ENCODE measurements at places on chromosomes 3 and 15. TPM values are rescaled to one million over a fixed set of nuclear protein-coding genes. Genes with fewer than 3 reads are reported as not detected.

GRCh38 chr3:54877730-54878129, 50.1 kb downstream of the LRTM1 start:
- H3K27ac ChIP-seq, result no peak overlapping the region
- H3K4me3 ChIP-seq, result no peak overlapping the region
- H3K36me3 ChIP-seq, result no peaks in the 10 kb centered on the region
- H3K4me1 ChIP-seq, result no peaks in the 10 kb centered on the region
- H3K27me3 ChIP-seq, result no peaks in the 10 kb centered on the region

DNA sequence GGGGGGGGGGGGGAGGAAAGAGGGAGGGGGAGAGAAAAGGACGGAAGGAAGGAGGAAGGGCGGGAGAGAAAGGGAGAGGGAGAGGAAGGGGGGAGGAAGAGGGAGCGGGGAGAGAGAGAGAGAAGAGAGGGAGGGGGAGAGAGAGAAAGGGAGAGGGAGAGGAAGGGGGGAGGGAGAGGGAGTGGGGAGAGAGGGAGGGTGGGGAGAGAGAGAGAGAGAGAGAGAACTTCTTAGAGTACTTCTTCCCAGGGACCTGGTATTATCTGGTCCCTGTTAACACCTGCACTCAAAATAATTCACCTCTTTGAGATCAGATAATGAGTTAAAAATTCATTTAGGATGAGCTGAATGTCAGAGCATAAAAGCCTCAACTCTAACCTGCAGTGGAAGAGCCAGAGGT, 1.1 kb downstream of the SEC13 start:
- H3K4me3 ChIP-seq, result peak overlapping the region; percentile 100
- H3K36me3 ChIP-seq, result peaks cover 36% of the 10 kb centered on the region
- H3K4me1 ChIP-seq, result peaks cover 19% of the 10 kb centered on the region
- no peak overlapping the region for H3K27ac ChIP-seq
- no peaks in the 10 kb centered on the region for H3K27me3 ChIP-seq

DNA sequence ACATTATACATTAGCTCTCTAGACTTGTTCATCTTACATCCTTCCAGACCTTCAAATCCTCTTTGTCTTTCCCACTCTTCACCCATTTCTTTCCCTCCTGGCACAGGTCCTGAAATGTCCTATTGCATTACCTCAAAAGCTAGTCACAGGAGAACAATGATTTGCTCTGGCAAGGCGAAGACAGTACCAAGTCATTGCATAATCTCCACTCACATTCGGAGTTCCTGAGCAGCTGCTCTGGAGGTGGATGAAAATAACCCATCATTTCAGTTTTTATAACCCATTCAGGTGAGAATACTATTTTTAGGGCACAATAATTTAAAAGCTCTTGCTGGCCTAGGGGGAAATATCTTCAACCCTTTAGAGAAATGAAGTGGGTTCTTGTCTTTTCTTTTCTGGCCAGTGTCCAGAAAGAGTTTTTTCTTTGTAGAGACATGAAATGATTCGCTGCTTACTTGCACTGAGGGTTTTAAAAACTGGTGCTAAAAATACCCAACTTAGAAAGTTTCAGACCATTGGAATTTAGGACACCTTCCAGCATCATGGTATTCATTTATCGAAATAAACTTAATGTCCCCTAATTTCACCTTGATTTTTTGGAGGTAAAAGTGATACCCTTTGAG, 23.4 kb upstream of the DYNC1LI1 start:
- no peaks in the 10 kb centered on the region for H3K4me1 ChIP-seq
- no peak overlapping the region for H3K27ac ChIP-seq
- no peak overlapping the region for H3K4me3 ChIP-seq
- no peaks in the 10 kb centered on the region for H3K27me3 ChIP-seq
- no peaks in the 10 kb centered on the region for H3K36me3 ChIP-seq

DNA sequence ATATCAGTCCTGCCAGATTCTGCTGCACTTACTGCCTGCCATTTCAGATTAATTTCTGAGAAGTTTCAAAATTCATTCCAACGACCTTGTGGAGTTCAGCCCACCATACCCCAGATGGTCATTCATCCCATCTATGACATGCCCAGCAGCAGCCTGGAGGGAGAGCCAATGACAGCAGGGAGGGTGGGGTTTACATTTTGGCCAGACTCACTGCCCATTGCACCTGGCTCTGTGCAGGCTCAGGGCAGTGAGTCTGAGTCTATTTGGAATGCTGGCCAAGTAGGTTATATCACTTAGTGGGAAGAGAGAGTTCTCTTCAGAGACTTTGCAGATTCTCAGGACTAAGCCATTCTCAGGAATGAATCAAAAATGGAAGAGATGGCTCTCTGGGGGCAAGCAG, 21.5 kb downstream of the SRPRB start:
- DNase-seq, result no peak
- H3K4me1 ChIP-seq, result peaks cover 17% of the 10 kb centered on the region

DNA sequence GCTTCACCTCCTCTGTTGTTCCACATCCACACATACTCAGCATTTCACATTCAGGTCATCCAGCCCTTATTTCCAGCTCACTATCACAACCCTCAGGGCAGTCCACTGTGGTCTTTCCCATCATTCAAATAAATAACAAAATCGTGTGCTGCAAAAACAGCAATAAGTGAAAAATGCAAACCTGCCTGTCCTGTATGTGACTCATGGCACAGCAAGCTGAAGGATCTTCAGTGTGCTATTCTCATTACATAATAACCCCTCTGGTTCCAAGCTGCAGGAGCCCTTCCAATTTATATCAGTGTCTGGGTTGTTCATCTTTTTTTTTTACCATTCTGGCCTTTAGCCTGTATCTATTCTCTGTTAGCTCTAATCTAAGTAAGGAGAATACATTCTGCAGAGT, 185.3 kb upstream of the UBE2E2 start:
- H3K4me1 ChIP-seq, result no peaks in the 10 kb centered on the region
- DNase-seq, result no peak
- H3K27ac ChIP-seq, result no peak overlapping the region
- no peak overlapping the region for H3K4me3 ChIP-seq

- H3K4me3 ChIP-seq, result no peak overlapping the region
- no peaks in the 10 kb centered on the region for H3K36me3 ChIP-seq
- no peaks in the 10 kb centered on the region for H3K27me3 ChIP-seq
- no peak overlapping the region for H3K27ac ChIP-seq
- no peak for DNase-seq
- H3K4me1 ChIP-seq, result no peaks in the 10 kb centered on the region
These were observed 9.3 kb downstream of the VIPR1 start for GRCh38 chr3:42511736-42512135.

DNA sequence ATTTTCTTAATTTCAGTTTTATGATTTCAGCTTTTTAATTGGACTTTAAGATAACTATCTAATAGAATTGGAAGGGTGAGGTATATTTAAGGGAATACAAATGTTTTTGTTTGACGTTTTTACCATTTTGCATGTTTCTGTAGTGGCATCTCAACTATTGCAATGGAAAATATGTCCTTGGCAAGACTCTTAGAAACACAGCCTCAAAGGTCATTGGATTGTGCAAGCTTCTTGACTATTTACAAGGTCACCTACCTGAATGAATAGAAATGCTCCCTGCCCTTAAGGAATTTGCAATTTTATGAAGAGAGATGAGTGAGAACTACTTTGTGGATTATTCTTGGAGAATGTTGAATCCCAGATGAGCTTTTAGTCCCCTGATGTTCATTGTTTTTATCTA, 43.1 kb downstream of the ITPR1 start:
- no peaks in the 10 kb centered on the region for H3K36me3 ChIP-seq
- no peak overlapping the region for H3K4me3 ChIP-seq
- no peak for DNase-seq
- H3K4me1 ChIP-seq, result no peaks in the 10 kb centered on the region

MYH15 gene
- total RNA-seq, result 1.2 TPM

DNA sequence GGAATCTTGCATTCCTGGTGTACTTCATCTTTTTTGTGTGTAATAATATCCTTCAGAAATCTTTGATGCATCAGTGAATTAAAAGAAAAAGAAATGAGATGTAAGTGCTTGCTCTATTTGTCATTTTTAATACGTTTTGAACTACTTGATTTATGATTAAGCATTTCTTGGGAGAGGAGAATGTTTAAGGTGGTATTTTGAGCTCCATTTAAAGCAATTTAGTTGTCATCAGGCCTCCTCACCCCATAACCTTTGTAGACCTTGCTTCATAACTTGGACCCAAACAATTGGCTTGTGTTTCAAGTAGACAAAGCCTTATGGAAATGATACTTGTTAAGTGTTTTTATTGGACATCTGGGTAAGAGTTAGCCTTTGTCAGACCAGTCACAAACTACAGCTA, 87.1 kb upstream of the VEPH1 start:
- H3K27ac ChIP-seq, result no peak overlapping the region
- no peak for DNase-seq
- H3K4me3 ChIP-seq, result no peak overlapping the region
- no peaks in the 10 kb centered on the region for H3K36me3 ChIP-seq
- H3K27me3 ChIP-seq, result no peaks in the 10 kb centered on the region
- no peaks in the 10 kb centered on the region for H3K4me1 ChIP-seq

- no peaks in the 10 kb centered on the region for H3K4me1 ChIP-seq
- H3K4me3 ChIP-seq, result no peak overlapping the region
- no peak overlapping the region for H3K27ac ChIP-seq
These were observed 112.6 kb downstream of the SQOR start for GRCh38 chr15:45747426-45747825.

Data from spinal cord (tissue), 10 donors.